ENCODE measurements at places on chromosomes 16 and 17. TPM values are rescaled to one million over a fixed set of nuclear protein-coding genes. Genes with fewer than 3 reads are reported as not detected.

GP1BA gene
- 0.12 TPM for total RNA-seq

CLEC18B gene
- 42.8 TPM for total RNA-seq

MFAP4 gene
- total RNA-seq = 55.7 TPM

SPNS2 gene
- 6.7 TPM for total RNA-seq

CHAD gene
- total RNA-seq = 0.79 TPM

ITGA2B gene
- total RNA-seq = 6.7 TPM

CD19 gene
- 2.0 TPM for total RNA-seq

DHRS7B gene
- 39.0 TPM for total RNA-seq

KRT31 gene
- 0.74 TPM for total RNA-seq

CHCT1 gene
- 102 TPM for total RNA-seq

TPPP3 gene
- total RNA-seq = 9.5 TPM

KRT27 gene
- total RNA-seq = 1.4 TPM

SSTR5 gene
- not detected for total RNA-seq

ARHGAP44 gene
- 11.0 TPM for total RNA-seq

GDE1 gene
- total RNA-seq = 42.4 TPM

CTCF gene
- total RNA-seq = 47.0 TPM

PRSS36 gene
- 8.3 TPM for total RNA-seq

PPL gene
- total RNA-seq = 5.4 TPM

FAM20A gene
- total RNA-seq = 93.4 TPM

ENPP7 gene
- 0.24 TPM for total RNA-seq

MMP25 gene
- 0.62 TPM for total RNA-seq

PERCC1 gene
- 0.31 TPM for total RNA-seq

CA5A gene
- total RNA-seq = not detected

CFAP52 gene
- 19.5 TPM for total RNA-seq

PRKCA gene
- 22.9 TPM for total RNA-seq

GUCY2D gene
- 1.3 TPM for total RNA-seq

NRN1L gene
- total RNA-seq = 4.2 TPM

KRTAP4-1 gene
- total RNA-seq = not detected

SULT1A2 gene
- 1.1 TPM for total RNA-seq

MYO15B gene
- total RNA-seq = 142 TPM

TBX21 gene
- 2.2 TPM for total RNA-seq

CCT6B gene
- total RNA-seq = 56.5 TPM

CDH5 gene
- 22.1 TPM for total RNA-seq

GDPD3 gene
- 4.0 TPM for total RNA-seq

C1QTNF8 gene
- 2.7 TPM for total RNA-seq

CD300E gene
- total RNA-seq = 0.31 TPM

SPATA22 gene
- 100 TPM for total RNA-seq

MPV17L gene
- total RNA-seq = 12.5 TPM

P2RX5 gene
- 2.0 TPM for total RNA-seq

PCYT2 gene
- 171 TPM for total RNA-seq

CCDC154 gene
- total RNA-seq = 18.0 TPM

SEC14L5 gene
- total RNA-seq = 1.2 TPM

All from testis (tissue), 5 donors.